ENCODE measurements at places on chromosomes 6 and 20.

DNA sequence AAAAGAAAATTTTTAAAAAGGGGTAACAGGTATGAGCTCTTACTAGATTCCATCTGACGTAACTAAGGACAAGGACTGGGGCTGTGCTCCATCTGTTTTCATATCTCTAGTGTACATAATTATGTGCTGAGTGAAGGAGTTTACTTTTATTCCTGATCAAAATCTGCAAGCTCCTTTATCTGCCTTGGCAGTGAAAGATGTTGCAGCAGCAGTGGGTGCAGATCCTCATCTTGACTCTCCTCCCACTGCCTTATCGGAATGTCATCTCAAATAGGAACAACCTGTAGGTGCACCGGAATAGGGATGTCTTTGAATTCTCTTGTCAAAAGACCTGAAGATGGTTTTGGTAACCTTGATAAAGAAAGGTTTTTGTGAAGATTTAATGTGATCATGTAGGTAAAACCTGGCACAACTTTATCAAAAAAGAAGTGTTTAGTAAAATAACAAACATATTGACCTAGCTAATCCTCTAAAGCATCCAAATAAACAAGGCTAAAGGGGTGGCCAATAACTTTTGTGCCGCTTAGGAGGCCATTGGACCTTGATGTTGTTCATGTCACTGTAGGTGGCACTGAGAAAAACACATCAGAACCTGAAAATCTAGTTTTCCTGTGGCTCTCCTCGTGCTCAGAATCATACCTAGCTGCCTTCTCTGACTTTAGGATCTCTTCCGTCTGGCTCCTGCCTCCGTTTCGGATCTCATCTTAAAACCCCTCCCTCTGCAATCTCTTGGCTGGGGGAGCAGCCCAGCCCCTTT is 19.0 kb upstream of the SLC16A10 start:
- DNase-seq, result no peak

DNA sequence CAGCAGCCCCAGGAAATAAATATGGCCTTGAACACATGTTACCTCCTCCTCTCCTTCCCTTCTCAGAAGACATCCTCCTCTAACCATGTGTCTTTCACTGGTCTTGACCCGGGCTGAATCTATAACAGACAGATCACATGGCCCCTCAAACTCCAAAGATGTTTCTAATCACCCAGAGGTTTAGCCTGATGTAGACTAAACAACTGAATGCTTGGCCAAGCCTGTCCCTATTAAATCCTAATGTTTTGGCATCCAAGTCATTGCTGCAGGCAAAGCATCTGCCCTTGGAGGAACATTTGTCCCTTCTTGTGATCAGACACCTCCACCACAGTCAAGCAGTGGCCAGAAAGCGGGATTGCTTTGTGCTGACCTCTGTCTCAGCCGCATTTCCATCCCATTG is 65.5 kb downstream of the ANKRD60 start:
- DNase-seq, result no peak

- DNase-seq, result peak; percentile 66
Measured at GRCh38 chr6:64266351-64266821, 630.8 kb downstream of the PHF3 start.

- no peak for DNase-seq
Measured at GRCh38 chr6:143647732-143648131, 30.0 kb upstream of the PHACTR2 start.

DNA sequence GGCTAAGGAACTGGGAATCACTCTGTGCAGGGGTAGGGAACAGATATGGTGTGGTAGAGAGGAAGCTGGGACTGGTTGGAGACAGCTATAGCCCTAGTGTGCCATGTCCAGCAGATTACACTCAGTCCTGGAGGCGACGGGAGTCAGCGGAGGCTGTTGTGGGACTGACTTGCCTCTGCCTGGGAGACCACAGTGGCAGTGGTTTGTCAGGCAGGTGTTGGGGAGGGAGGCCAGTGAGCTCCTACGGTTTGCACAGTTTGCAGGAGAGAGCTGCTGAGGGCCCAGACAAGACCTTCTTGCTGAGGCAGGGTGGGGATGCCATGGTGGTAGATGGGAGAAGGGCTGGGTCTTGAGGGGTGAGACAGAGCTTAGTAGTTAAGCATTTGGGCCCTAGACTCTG is 4.9 kb downstream of the PLCG1 start:
- DNase-seq, result no peak

- no peak for DNase-seq
Measured at GRCh38 chr6:54134935-54135334, 23.7 kb downstream of the MLIP start.

DNA sequence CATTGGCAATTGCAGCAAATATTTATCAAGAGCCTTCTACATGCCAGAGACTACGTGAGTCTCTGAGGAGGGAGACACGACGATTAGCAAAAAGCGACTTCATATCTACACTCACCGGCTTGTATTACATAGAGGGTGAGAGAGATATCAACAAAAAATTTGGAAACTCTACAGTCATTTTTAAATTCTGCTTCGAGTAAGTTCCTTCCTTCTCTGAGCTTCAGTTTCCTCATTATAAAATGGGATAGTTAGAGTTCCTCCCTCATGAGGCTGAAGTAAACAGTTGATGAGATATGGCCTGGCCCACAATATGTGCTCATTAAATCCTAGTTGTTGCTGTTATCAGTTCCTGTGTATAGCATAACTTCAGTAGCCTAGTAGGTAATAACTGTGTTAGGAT is 64.1 kb upstream of the SIRPA start:
- no peak for DNase-seq

- DNase-seq, result peak; percentile 25
Measured at GRCh38 chr6:128600397-128600951, 80.1 kb upstream of the PTPRK start.

GRCh38 chr6:25215881-25216280 is 63.3 kb upstream of the CARMIL1 start:
- no peak for DNase-seq

GRCh38 chr20:57737349-57737748 is 27.5 kb upstream of the PMEPA1 start:
- DNase-seq, result no peak

DNA sequence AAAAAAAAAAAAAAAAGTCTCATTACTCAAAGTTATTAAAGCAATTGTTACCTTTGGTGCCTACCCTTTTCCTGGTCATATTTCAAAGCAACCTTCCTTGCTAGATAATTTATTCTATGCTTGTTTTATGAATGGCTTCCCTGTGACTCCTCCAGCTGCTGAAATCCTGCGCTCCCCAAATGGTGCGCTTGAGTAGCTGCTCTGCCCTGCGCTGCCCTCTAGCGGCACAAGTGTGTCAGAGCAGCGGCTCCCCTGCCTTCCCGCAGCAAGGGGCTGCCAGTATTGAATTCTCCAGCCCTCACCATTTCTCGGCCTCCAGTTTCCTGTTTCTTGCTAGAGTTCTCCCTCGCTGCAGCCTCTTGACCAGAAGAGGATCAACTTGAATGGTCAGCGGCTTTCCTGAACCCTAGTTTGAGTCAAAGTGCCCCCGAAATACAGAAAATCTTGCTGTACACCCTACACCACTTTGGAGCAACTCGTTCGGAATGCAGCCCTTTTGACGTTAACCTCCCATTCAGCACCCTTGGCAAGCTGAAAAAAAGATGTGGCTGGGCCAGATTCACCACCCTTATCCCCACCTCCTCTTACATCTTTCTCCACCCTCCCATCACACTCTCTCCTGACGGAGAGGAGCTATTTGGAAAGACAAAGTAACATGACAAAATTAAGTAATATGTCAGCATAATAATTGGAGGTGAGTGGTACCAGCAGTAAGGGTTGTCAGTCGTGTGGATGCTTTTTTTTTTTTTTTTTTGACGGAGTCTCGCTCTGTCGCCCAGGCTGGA is 60.4 kb upstream of the KLHL31 start:
- DNase-seq, result peak; percentile 49

GRCh38 chr6:53032849-53033248 is 32.4 kb upstream of the FBXO9 start:
- DNase-seq, result no peak

DNA sequence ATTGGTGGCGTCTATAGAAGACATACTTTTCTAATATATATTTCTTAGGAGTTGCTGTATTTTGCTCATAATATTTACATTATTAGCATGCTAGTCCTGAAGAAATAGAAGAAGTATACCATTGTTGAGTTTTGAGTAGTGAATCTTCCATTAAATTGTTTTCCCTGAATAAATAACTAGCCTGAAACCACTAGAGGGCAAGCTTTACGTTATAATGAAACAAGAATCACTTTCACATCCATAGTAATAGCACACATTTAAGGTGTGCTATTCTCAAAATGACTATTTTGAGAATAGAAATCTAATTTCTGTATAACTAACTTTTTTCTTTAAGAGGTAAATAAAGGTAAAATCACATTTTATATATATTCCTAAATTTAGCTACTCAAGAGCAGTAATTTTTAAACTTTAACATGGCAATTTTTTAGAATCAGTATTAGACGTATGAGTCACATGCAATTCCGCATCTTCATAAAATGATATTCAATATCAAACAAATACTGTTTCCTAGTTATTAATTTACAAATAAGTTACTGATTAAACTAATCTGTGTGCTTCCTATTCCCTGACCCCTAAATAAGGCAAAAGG is 213.2 kb upstream of the MANEA start:
- peak; percentile 1 for DNase-seq

DNA sequence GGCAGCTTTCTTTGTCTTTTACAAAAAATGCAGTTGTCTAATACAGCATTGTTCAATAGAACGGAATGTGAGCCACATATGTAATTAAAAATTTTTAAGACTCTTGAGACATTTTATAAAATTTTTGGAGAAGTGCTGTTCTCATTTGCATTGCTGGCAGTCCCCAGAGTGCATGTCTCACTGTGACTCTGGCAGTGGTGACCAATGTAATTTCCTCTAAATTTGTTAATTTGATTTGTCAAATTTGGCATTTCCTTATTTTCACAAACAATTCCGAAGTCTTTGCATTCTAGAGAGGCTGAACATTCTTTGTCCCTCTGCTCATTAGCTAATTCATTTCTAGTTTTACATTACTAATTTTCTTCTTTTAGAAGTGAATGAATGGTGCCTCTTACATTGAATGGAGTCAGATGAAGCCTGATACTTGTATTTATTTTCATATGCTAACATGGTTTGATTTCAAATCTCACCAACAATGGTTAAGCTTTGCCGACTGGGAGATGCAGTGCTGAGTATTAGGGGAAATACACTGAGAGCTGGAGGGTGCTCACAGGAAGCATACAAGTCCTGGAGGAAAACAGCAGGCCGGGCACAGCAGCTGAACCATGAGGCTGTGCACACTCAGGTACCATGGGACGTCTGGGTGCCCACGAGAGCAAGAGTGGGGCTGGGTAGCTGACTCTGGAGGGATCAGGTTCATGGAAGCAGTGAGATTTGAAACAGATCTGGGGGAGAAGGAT is 68.5 kb upstream of the ARMC2 start:
- no peak for DNase-seq

Measured in GM06990 (cell line).